ENCODE measurements at places on chromosomes 5 and 9.

GRCh38 chr5:91016954-91017700 is 366.0 kb downstream of the ARRDC3 start:
- DNase-seq = no peak

DNA sequence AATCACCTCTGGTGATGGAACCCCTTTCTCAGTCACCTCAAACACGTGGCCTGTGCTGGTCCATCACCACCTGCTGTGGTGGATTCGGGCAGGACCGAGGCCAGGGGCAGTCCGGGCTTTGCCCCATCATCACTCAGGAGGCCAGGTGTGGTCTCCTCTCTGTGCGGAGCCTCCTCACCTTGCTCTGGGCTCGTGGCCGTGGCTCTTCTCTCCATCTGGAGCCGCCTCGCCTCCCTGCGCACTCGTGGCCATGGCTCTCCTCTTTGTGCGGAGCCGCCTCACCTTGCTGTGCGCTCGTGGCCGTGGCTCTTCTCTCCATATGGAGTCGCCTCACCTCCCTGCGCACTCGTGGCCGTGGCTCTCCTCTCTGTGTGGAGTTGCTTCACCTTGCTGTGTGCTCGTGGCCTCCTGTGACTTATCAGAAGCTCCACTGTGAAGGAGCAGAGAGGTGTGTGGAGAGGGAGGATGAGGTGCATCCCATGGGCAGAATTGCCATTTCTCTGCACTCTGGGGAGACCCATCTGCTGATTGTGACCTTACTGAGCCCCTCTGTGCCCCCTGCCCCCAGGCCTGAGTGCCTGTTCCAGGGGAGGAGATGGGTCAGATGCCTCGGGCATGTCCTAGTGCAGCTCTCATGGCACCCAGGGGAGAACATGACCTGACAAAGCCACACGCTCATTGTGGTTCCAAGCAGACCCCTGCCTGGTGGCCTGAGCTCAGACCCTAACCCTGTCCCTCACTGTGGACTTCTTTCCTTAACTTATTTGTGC is 276.6 kb upstream of the IRX2 start:
- no peak for DNase-seq

DNA sequence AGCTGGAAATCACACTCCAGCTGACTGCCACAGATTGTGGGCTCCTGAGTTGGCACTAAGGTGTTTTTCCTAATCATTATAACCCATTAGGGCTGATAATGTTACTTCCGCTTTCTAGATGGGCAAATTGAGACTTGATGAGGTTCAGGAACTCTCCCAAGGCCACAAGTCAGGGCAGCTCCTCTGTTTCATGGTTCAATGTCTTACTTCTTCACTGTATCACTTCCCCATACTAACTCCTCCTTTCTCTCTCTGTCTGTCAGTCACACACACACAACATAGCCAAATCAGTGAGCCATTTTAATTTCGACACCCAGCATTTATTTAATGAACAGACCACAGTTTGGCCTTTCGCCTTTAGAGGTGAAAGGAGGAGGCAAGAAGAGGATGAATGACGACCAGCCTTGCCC is 17.8 kb upstream of the TRAF1 start:
- DNase-seq = no peak

DNA sequence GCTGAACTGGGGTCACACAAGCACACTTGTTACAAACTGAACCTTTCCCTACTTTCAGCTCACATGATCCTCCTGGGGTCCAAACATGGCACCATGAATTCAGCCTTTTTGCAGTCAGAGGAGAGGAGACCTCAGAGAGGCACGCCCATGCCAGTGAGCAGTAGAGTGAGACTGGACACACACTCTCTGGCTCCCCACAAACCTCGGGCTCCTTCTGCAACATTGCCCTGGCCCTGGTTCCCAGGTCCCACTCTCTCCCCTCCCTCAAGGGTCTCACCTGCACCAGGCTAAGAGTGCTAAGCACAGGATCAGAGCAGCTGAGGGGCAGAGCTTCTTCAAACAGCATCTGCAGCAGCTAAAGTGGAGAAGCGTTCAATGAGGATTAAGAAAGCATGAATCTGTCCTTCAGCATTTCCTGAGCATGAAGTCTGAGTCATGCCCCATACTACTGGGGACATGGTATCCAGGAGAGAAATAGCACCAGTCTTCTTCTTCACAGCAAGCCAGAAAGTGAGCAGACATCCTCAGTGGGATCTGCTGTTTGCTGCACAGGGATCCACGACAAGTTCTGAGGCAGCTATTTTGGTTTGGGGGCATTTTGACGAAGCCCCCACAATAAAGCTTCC is 27.2 kb downstream of the SLC35A4 start:
- no peak for DNase-seq

GRCh38 chr5:60444661-60445360 is 255.2 kb downstream of the DEPDC1B start:
- no peak for DNase-seq

GRCh38 chr5:138726848-138727247 is 26.4 kb upstream of the CTNNA1 start:
- DNase-seq = no peak

GRCh38 chr5:73558950-73559349 is 6.5 kb downstream of the ANKRA2 start:
- DNase-seq = no peak

- DNase-seq = no peak
Observed at GRCh38 chr9:127182901-127183746, 60.7 kb upstream of the ANGPTL2 start.

DNA sequence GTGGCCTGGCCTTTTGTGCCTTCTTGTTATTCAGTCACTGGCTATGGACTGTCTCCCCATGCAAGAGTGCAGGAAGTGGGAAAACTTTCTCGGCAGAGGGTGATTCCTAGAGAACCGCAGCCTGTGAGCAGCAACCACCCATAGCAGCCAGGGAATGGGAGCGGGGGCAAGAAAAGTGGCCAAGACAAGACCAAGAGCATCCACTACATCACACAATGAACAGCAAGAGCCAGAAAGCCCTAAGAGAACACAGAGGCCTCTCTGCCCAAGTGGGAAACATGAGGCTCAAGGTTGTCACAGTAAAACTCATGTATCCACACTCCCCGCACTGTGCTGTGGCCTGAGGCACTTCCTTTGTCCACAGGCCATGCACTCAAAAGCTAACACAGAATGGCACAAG is 129.1 kb upstream of the FSTL4 start:
- no peak for DNase-seq

DNA sequence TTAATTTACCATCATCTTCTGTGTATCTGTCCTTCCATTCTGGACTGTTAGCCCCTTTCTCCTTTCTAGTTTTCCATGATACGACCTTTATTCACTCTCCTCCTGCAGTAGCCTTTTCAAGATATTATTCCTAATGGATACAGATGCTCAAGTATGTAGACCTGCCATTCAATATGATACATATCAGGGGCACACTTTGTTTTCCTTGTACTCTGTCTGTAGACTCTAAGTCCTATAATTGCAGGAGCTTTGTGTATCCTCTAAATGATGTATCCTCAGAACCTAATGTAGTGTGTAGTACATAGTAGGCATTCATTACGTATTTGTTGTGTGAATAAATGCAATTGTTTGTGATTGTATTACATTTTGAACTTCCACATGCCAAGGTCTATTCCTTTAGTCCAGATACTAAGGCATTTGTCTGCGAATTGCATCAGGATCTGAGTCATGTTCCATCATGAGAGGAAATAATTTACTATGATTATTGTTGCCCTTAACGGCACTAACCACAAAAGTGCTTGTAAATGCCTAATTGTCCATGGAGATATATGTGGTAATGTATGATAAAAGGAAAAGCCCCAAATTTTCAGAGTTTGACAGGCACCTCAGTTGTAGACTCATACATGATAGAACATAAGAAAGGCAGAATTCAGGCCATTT is 57.1 kb upstream of the IZUMO3 start:
- DNase-seq = no peak

GRCh38 chr9:22049411-22049810 is 40.3 kb upstream of the CDKN2B start:
- no peak for DNase-seq

DNA sequence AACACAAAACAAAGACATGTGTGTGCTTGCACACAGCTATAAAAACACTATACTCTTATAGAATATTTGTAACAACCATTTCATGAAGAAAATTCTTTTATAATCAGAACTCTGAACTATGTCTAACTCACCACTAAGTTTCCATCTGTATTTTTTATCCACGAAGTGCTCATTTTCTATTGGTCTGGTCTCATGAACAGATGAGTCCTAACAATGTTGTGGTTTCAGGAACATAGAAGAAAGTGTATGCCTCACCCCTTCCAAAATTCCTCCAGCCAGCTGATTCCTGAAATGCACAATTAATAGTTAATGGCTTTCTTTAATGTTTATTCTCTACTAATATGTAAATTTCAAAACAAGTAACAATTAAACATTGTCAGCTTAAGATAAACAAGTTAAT is 325.3 kb upstream of the GRAMD2B start:
- no peak for DNase-seq

GRCh38 chr9:34086864-34087263 is 38.2 kb upstream of the UBAP2 start:
- DNase-seq = no peak

GRCh38 chr9:84136119-84136868 is 155.7 kb downstream of the RMI1 start:
- DNase-seq = no peak

- no peak for DNase-seq
Observed at GRCh38 chr9:97366889-97367288, 45.0 kb upstream of the TDRD7 start.

GRCh38 chr5:178474562-178475184 is 115.5 kb downstream of the COL23A1 start:
- no peak for DNase-seq

- no peak for DNase-seq
Observed at GRCh38 chr5:158473016-158473635, 614.2 kb upstream of the CLINT1 start.

DNA sequence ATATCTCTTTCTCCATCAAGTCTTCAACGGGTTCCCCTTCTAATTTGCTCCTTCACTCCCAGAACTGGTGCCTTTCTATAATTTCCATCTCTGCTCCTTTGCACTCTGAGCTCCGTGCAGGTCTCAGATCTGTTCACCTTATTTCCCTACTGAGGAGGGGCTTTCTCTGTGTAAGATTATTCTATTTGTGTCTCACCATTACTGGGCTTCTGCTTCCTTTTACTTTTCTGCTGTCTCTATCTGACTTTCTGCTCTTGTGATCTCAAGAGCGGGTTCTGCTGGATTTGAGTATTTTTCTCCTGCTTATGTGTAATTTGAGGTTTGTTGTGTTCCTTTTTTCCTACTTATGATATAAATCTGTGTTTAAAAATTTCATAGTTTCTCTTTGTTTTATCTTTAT is 117.5 kb downstream of the PCSK5 start:
- DNase-seq = no peak

DNA sequence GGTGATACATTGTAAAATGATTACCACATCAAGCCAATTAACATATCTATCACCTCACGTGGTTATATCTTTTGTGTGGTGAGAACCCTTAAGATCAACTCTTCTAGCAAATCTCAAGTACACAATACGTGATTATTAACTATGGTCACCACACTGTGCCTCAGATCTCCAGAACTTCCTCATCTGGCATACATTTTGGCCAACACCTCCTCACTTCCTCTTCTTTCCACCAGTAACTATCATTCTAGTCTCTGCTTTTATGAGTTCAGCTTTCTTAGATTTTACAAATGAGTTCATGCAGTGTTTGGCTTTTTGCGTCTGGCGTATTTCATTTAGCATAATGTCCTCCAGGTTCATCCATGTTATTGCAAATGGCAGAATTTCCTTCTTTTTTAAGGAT is 35.8 kb downstream of the PRKACG start:
- no peak for DNase-seq

GRCh38 chr9:19130436-19130835 is 3.1 kb upstream of the PLIN2 start:
- no peak for DNase-seq

- no peak for DNase-seq
Observed at GRCh38 chr9:91127653-91128052, 234.1 kb downstream of the AUH start.

GRCh38 chr9:6449645-6450044 is 36.6 kb downstream of the UHRF2 start:
- DNase-seq = no peak

- no peak for DNase-seq
Observed at GRCh38 chr5:168415971-168416370, 70.3 kb upstream of the RARS1 start.

DNA sequence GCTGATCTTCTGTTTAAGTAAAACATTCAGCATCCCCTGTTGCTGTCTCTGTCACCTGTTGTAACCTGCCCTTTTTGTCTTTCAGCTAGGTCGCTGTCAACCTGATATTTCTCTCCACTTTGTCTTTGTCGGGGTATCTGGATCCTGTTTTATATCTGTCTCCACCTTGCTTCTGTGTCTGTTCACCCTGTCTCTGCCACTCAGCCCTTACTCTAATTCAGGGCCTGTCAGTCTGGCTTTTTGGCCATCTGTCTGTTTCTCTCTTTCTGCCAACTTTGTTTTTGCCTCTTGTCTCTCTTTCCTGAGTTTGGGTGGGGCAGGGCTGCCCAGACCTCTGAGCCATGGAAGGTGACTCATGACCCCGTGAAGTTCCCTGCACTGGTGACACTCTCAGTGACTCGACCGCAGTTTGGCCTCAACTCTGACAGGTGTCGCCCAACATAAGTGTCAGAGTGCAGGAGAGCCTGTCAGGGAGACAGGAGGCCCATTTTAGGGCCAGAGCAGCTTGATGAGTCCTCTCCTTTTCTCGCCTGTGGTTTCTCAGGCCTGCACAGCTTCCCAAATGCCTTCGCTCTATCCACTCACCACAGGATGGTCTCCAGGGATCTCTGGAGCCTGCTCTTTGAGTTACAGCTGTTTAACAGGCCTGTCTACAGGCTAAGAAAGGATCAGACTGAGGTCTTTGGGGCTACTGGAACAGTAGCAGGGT is 868 bp downstream of the ZBTB43 start:
- DNase-seq = peak; percentile 70

DNA sequence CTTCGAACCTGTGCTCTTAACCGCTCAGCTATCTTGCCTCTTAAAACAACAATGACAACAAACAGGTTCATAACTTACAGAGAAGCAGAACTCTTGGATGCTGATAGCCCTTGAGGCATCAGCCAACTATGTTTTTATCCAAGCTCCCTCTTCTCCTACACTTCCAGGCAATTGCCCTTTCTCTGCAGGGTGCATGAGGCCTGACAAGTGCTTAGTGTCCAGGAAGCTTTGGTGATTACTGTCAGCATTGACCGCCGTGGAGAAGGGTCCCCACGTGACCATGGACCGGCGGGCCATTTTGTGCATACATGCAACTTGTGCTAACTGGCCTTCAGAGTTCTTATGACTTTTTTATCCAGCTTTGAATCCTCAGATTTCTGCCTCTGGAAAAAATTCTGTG is 71.2 kb downstream of the ADCY2 start:
- no peak for DNase-seq

DNA sequence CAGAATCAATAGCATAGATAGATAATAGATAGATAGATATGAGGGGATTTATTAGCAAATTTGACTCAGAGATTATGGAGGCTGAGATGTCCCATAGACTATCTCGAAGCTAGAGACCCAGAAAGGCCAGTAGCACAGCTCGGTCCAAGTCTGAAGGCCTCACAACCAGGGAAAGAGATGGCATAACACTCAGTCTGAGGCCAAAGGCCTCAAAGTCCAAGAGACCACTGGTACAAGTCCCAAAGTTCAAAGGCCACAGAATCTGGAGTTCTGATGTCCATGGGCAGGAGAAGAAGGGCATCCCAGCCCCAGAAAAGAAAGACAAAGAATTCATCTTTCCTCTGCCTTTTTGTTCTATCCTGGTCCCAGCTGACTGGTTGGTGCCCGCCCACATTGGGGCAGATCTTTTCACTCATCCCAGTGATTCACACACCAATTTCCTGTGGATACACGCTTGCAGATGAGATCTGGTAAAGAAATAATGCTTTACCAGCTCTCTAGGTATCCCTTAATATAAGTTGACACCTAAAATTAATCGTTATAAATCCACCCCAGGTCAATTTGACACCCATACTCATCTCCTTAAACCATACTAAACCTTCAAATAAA is 127.8 kb upstream of the FBN2 start:
- no peak for DNase-seq

Measured in stimulated activated CD4-positive, alpha-beta T cell treated with anti-CD3 and anti-CD28 coated beads, Interleukin-2, amount 100 ng/mL, for 48 hours (primary cell).